ENCODE measurements at places on chromosomes 12 and 14. TPM values are rescaled to one million over a fixed set of nuclear protein-coding genes. Genes with fewer than 3 reads are reported as not detected.

The DNAI7 gene
- total RNA-seq, result 0.82 TPM

The MUCL1 gene
- not detected for total RNA-seq

DNA sequence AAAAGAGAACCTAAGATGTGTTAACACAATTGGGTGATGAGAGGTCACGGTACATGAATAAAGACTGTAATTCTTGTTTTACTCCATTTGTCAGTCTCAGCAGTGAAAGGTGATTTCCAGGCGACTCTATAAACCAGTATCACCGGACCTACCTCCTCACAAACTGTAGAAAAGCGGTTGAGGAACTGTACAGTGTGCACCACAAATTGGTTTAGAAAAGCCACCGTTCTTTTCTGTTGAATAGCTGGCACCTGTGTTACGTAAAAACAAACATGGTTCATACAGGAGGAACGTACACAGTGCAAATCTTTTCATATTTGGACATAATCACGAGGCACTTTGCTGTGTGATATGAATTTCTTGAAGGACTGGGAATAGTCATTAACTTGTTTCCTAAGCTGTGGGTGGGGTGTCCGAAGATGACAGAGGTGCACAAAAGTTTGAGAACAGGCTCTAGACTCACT is 663 bp downstream of the WASHC3 start:
- H3K4me3 ChIP-seq, result peak overlapping the region; percentile 98
- peak overlapping the region; percentile 97 for H3K27ac ChIP-seq
- H3K4me1 ChIP-seq, result peaks cover 48% of the 10 kb centered on the region
- no peak for DNase-seq
- H3K27me3 ChIP-seq, result peaks cover 2% of the 10 kb centered on the region
- peaks cover 39% of the 10 kb centered on the region for H3K36me3 ChIP-seq

DNA sequence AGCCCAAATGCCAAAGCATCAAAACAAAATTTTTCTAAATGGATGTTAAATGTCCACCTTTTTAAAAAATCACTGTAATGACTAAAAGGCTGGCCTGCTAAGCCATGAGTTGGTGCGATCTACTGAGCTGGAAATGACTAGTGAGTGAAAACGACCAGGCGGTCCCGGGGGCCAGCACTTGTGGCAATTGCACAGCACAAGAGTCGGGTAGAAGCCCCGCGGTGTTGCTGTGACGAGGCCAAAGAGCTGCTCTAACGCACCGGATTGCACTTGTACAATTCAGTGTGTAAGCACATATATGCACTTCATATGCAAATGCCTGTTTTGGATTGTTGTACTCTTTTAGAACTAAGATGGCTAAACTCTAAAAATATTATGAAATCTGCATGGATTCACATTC is 64.1 kb upstream of the DYNC1H1 start:
- H3K27me3 ChIP-seq, result no peaks in the 10 kb centered on the region
- DNase-seq, result no peak
- no peaks in the 10 kb centered on the region for H3K4me1 ChIP-seq
- H3K36me3 ChIP-seq, result peaks cover 96% of the 10 kb centered on the region

All from naive thymus-derived CD8-positive, alpha-beta T cell (primary cell).